SJCRH30 (cell line): ENCODE measurements at places on chromosomes 2 and 18. TPM values are rescaled to one million over a fixed set of nuclear protein-coding genes. Genes with fewer than 3 reads are reported as not detected.

GRCh38 chr2:187617120-187617519, 62.9 kb upstream of the TFPI start:
- H3K27ac ChIP-seq: peak overlapping the region; percentile 16
- no peak for DNase-seq
- H3K4me1 ChIP-seq: peaks cover 28% of the 10 kb centered on the region
- H3K4me3 ChIP-seq: no peak overlapping the region
- H3K36me3 ChIP-seq: no peaks in the 10 kb centered on the region

SERPINB12 gene
- not detected in 2 replicates for total RNA-seq

- DNase-seq: no peak
- no peak overlapping the region for H3K4me3 ChIP-seq
- H3K27me3 ChIP-seq: no peaks in the 10 kb centered on the region
- H3K36me3 ChIP-seq: no peaks in the 10 kb centered on the region
- H3K27ac ChIP-seq: no peak overlapping the region
Measured at GRCh38 chr2:102508863-102509262, 35.8 kb downstream of the SLC9A4 start.

DNA sequence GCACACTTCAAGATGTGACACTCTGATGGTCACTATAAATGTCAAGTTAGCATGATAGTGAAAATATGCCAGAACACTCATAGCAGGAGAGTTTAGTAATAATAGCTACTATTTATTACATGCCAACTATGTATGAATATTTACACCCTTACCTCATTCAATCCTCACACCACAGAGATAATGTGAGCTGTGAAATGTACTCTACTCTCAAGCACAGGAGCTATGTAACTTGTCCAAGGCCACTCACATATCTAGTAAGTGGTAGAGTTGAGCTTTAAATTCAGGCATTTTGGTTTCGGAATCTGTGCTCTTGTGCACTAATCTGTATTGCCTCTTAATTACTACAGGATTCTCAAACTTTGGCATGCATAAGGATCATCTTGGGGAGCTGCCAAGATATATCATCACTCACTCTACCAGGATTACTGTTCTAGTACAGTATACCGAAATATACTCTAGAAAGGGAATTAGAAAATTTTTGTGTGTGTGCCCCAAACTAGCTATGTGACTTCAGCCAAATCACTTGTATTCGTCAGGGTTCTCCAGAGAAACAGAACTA, 154.3 kb downstream of the PLCL1 start:
- H3K27ac ChIP-seq: no peak overlapping the region
- no peak for DNase-seq
- H3K4me3 ChIP-seq: no peak overlapping the region
- no peaks in the 10 kb centered on the region for H3K4me1 ChIP-seq
- no peaks in the 10 kb centered on the region for H3K27me3 ChIP-seq

DNA sequence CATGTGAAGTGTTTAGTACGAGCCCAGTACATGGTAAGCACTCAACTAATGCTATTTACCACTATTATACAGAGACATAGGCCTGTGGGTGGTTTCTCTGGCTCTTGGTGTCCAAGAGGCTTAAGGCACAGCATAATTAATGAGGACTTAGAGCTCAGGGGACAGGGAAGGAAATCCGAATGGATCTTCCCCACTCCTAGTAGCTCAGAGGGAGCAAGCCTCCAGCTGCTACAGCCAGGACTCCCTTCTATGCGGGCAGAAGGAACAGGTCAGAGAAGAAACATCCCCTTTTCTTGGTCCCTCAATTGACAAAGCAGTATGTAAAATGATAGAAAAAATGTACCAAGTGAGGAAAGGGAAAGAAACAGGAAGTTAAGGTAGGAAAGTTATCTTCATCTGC, 261.3 kb upstream of the STON1 start:
- no peak overlapping the region for H3K4me3 ChIP-seq
- no peaks in the 10 kb centered on the region for H3K27me3 ChIP-seq
- no peaks in the 10 kb centered on the region for H3K36me3 ChIP-seq
- H3K4me1 ChIP-seq: no peaks in the 10 kb centered on the region
- no peak for DNase-seq

XIRP2 gene
- total RNA-seq: 0.24 and 0.28 TPM in 2 replicates

- no peaks in the 10 kb centered on the region for H3K36me3 ChIP-seq
- peaks cover 28% of the 10 kb centered on the region for H3K4me1 ChIP-seq
- no peak overlapping the region for H3K4me3 ChIP-seq
- H3K27ac ChIP-seq: no peak overlapping the region
- DNase-seq: peak; percentile 6
Measured at GRCh38 chr18:62763101-62763521, 47.8 kb downstream of the PHLPP1 start.

PLCD4 gene
- total RNA-seq: 0.71 and 0.75 TPM in 2 replicates

ROCK2 gene
- 50.5 and 61.2 TPM in 2 replicates for total RNA-seq
